ENCODE measurements at places on chromosomes 11 and 22.

GRCh38 chr11:115242982-115243381 lies 261.2 kb downstream of the CADM1 start:
- no peak for DNase-seq

GRCh38 chr11:18527512-18527911 lies 770 bp upstream of the TSG101 start:
- no peak for DNase-seq

- DNase-seq: no peak
Observed at GRCh38 chr22:36363349-36363981, 24.3 kb downstream of the MYH9 start.

GRCh38 chr11:94576306-94576705 lies 9.1 kb downstream of the PIWIL4 start:
- DNase-seq: no peak

- DNase-seq: no peak
Observed at GRCh38 chr11:60924906-60925853, 920 bp downstream of the TMEM132A start.

DNA sequence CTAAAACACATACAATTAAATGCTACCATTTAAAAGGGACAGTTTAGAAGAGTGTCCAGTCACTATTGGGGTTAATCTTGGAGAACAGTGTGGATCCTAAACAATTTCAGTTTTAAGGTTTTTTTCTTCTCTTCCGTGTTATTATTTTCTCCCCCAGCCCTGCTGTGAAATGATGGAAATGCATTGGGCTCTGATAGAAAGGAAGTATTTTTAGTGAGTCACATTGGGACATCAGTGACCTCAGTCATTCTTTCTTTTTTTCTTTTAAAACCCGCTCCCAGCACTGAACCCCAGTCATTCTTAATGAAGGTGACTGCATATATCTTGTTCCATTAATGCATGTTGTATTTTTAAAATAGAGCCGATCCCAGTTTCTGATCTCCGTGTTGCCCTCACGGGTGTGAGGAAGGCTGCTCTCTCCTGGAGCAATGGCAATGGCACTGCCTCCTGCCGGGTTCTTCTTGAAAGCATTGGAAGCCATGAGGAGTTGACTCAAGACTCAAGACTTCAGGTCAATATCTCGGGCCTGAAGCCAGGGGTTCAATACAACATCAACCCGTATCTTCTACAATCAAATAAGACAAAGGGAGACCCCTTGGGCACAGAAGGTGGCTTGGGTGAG lies 93.2 kb upstream of the OR4B1 start:
- DNase-seq: no peak

DNA sequence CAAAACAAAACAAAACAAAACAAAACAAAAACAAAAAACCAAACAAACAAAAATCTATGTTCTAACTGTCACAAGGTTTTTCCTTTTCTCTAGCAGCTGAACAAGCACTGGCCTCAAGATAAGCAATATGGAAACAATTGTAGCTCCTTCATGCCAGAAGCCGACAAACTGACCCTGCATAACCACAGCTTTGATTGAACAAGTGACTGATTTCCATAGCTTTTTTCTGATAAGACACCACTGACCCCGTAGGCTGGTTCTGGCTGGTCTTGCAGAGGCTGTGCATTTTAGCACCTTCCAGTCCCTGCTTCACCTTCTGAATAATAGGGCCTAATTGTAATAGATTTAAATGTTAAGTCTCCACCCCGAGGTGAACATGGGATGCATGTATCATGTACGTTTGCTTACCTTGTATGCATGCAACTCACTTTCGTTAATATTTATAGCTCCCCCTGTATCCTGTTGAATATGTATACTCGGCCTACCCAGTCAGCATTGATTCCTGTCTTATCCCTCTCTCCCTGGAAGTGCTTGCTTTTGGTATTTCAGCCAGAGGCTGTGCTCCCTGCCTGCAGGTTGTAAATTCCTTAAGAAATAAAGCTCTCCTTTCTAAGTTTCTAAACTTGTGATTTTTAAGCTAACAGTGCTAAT lies 49.6 kb downstream of the CNTF start:
- no peak for DNase-seq

All from stimulated activated CD8-positive, alpha-beta memory T cell treated with anti-CD3 and anti-CD28 coated beads, Interleukin-4, amount 100 ng/mL, for 1 hour (primary cell).